ENCODE measurements at places on chromosomes 3 and 15.
A peak's percentile ranks its signal among the peaks of the same experiment; 100 is the strongest.

DNA sequence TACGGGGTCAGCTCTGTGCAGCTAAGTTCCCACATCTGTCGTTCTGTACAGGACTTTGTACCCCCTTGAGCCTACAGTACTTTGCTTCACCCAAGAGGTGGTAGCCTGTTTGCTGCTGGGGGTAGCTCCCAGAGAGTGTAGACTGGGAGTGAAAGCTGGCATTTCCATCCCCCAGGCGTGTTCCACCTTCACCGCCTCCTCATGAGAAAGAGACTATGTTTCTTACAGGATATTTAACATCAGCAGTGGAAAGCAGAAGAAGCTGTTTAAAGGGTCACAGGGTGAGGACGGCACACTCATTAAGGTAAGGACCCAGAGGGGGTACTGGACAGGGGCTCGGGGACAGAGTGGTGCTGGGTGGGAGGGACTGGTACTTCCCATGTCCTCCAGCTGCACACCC, 10.1 kb upstream of the JMJD7 start:
- no peak for DNase-seq

GRCh38 chr15:65922621-65923020, 53.3 kb downstream of the RAB11A start:
- no peak for DNase-seq

DNA sequence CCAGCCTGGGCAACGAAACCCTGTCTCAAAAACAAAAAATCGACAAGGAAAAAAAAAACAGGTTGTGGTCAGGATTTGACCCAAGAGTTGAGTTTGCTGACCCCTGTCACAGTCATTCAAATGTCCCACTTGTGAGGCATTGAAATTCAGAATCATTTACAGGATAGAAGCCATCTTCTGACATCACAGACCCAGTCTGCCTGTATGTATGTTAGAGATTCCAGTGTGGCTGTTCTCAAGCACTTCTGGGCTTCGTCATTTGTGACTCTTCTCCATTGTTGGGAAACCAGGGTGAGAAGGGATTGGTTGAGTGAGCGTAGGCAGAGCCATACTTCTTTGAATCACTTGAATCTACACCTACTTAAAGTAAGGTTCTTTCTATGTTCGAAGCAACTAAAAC, 57.1 kb downstream of the LMLN start:
- no peak for DNase-seq

GRCh38 chr15:83695901-83696425, 42.0 kb downstream of the ADAMTSL3 start:
- DNase-seq = no peak

- DNase-seq = no peak
Observed at GRCh38 chr15:37873336-37873735, 61.1 kb upstream of the TMCO5A start.

DNA sequence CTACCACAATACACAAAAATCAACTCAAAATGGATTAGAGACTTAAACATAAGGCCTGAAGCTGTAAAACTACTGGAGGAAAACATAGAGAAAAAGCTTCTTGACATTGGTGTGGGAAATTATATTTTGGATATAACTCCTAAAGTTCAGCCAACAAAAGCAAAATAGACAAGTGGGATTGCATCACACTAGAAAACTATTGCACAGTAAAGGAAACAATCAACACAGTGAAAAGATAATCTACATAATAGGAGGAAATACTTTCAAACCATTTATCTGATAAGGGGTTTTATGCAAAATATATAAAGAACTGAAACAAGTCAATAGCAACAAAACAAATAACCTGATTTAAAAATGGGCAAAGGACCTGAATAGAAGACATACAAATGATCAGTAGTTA, 37.6 kb upstream of the TP63 start:
- no peak for DNase-seq

GRCh38 chr3:131174752-131175151, 148.1 kb downstream of the NEK11 start:
- DNase-seq = no peak

DNA sequence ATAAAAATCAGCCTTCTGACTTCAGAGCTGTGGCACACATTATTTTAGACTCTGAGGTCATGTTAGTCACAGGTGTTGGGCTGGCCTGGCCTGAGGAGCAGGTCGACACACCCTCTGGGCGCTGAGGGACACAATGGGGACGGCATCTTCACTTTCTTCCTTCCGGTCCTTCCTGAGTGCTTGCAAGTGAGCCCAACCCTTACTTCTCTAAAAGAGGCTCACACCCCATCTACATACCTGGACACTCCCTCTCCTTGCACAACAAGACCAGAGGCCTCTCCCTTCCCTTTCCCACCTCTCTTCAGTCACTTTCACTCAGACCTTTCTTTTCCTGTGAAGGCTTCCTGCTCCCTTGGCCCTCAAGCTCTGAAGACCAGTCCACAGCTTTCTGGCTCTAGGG, 85.4 kb downstream of the XXYLT1 start:
- DNase-seq = no peak

- peak; percentile 19 for DNase-seq
Observed at GRCh38 chr3:186107215-186108105, 1.4 kb downstream of the ETV5 start.

GRCh38 chr3:127652246-127652995, 20.3 kb upstream of the ABTB1 start:
- DNase-seq = no peak

DNA sequence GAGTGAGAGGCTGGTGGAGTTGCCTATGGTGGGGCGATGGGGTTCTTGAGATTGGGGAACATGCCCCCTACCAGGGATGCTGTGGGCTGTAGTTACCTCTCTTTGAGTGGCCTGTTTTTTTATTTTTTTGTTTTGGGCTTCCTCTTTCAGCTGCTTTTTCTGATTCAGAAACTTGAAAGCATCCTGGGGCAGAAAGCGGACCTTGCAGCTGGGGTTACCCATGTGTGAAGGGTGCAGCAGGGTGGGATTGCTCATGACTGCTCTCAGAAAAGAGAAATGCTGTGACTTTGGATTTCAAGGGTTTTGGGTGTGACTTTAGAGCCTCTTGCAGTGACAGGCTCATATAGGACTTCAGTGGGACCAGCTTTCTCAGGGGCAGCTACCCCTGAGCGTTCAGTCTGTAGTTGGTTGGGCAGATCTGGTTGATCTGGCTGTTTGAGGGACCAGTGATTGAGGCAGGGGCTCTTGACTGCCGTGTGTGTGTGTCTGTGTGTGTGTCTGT, 1.8 kb downstream of the LIMD1 start:
- peak; percentile 55 for DNase-seq

- DNase-seq = no peak
Observed at GRCh38 chr15:29278436-29279105, 8.9 kb upstream of the NSMCE3 start.

DNA sequence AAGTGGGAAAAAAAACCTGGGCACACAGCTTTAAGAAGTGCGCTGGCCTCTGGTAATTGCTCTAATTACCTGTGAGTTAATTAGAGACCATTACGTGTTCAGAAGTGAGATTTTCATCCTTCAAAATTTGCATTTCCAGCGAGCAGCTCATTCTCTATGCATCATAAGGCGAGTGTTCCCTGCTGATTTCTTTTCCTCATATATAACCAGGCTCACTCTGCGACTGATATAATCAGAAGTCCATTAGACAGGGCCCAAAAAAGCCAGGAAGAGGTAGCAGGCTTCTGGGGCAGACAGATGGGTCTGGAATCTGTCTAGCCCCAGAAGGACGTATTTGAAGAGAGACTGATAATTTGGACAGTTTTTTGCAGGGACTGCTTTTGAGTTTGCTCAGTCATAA, 158.7 kb downstream of the MTHFS start:
- DNase-seq = no peak

GRCh38 chr15:31408724-31409123, 82.1 kb downstream of the KLF13 start:
- no peak for DNase-seq

DNA sequence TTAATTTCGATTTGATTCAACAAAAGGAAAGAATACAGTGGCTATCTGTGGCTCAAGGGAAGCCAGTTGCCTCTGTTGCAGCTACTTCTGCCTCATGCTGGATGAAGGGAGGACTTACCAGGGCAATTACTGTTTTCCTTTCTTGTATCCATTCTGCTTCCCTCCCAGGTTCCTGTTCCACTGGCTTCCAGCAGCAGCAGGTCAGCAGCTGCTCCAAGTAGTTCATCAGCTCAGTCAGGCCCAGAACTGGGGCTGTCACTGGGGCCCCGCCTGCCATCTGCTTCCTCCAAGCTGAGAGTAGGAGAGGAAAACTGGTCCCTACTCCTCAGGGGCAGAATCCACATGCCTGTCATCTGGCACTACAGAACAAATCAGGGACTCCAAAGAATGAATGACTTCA, 48.6 kb upstream of the ULK4 start:
- DNase-seq = no peak

DNA sequence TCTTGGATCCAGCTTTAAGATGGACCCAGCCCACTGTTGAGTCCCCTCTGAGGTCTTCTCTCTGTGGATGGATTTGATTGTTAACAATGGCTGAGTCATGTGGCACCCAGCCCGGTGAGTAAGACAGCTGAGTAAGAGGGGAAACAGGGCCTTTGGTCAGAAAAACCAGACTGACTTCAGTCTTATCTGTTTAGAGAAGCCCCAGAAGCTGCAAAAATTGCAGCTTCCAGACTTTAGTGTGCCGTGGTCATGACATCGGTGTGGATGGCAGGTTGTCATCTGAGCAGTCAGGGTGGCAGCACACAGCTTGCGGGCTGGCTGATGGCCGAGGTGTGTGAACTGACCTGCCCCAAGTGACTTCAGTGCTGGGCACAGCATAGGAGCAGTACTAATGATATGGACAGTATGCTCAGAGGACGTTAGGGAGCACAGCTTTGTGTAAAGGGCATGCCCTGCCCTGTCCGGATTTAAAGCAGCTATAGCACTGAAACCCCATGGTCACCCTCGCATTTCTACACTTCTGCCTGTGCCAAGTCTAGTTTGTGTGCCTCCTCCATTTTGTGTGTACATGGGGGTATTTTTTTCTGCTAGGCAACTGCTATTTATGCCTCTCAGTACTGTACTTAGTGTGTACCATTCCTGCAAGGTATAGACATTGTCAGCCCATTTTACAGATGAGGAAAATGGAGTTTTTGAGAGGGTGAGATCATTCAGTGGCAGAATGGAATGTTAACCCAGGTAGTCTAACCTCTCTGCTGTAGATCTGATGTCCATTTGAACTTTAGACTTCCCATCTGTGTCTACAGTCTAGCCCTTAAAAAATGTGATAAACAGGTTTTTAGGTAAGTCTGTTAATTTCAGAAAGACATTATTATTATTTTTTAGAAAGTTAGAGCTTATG, 44.4 kb downstream of the FLNB start:
- DNase-seq = no peak

- no peak for DNase-seq
Observed at GRCh38 chr3:187902936-187903335, 157.7 kb upstream of the BCL6 start.

DNA sequence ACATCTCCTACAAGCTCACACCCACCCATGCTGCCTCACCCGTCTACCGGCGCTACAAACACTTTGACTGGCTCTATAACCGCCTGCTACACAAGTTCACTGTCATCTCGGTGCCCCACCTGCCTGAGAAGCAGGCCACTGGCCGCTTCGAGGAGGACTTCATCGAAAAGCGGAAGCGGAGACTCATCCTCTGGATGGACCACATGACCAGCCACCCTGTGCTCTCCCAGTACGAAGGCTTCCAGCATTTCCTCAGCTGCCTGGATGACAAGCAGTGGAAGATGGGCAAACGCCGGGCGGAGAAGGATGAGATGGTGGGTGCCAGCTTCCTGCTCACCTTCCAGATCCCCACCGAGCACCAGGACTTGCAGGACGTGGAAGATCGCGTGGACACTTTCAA, 2.1 kb downstream of the SNX33 start:
- DNase-seq = no peak

DNA sequence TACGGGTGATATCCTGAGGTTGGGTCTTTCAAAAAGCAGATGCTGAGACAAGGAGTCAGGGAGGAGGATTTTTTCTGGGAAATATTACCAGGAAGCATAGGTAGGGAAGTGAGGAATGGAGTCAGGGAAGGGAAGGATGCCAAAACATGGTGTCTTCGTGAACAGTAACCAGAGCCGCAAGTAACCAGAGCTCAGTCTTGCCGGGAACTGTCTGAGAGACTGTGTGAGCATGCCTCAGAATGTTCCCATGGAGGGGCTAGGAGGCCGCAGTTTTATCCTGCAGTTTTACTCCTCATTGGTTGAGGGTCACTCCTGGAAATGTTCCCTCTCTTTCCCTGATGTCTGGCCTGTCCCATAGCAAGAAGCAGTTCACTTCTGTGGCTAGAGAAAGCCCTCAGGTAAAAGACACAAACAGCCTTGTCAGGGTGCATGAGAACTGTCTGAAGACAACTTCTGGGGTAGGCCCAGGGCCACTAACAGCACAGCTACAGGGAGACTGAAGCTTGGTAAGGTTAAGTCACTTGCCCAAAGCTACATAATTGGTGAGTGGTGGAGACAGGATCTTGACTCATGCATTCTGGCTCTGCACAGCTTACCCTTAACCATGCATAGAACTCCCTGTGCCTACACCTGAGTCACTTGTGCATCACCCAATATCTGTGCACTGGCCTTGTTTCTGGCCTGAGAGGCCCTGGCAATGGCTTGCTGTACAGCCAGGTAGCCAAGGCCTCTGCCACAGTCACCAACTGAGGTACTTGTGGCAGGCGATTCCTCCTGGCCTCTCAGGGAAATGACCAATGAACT, 76.3 kb upstream of the FRMD4B start:
- no peak for DNase-seq

DNA sequence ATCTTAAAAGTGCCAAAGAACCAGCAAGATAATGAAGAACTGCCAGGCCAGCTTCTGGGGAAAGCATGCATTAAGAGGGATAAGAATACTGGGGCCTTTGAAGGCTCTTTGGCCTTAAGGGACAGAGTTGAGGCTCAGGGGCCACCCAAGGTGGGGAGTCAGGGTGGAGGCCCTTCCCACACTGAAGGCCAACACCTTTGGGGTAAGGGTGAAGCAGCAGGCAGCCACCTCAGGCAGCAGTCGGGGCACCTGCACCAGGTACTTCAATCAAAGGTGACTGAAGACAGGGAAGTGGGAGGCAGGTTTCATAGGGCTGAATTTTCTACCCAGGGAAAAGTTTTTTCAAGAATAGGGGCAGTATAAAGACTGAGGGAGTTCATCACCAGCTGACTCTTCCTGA, 87.7 kb upstream of the KLF13 start:
- no peak for DNase-seq

DNA sequence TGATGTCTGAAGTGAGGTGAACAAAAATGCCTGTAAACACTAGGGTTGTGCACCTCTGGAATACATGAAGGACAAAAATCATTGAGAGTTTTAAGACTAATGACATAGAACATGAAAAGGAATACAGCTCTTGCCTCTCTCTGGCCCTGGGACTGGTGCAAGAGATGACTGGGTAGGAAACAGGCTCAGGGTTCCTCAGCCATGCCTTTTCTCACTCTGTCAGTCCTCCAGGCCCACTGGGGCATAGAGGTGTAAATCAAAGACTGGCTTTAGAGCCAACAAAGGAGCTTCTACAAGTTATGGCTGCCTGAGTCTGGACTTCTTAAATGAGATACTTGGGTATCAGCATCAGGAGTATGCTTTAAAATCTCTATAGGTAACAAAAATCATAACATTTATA, 554.7 kb upstream of the KCNMB2 start:
- no peak for DNase-seq

GRCh38 chr3:14514323-14514720, 25.8 kb downstream of the GRIP2 start:
- no peak for DNase-seq

GRCh38 chr3:153618176-153618575, 456.1 kb downstream of the RAP2B start:
- no peak for DNase-seq

- no peak for DNase-seq
Observed at GRCh38 chr3:32596909-32597369, 26.3 kb upstream of the DYNC1LI1 start.
